ENCODE measurements at places on chromosomes 3 and 15. TPM values are rescaled to one million over a fixed set of nuclear protein-coding genes. Genes with fewer than 3 reads are reported as not detected.

GRCh38 chr15:59322056-59322759 is 50.5 kb downstream of the MYO1E start:
- no peaks in the 10 kb centered on the region for H3K27me3 ChIP-seq
- H3K27ac ChIP-seq: no peak overlapping the region
- H3K4me3 ChIP-seq: no peak overlapping the region
- DNase-seq: no peak
- H3K36me3 ChIP-seq: no peaks in the 10 kb centered on the region

GRCh38 chr15:40958723-40959122 is 5.5 kb downstream of the CHAC1 start:
- H3K36me3 ChIP-seq: peaks cover 28% of the 10 kb centered on the region
- H3K4me1 ChIP-seq: peaks cover 20% of the 10 kb centered on the region
- H3K27me3 ChIP-seq: no peaks in the 10 kb centered on the region
- DNase-seq: no peak
- H3K27ac ChIP-seq: no peak overlapping the region

- H3K27ac ChIP-seq: no peak overlapping the region
- no peaks in the 10 kb centered on the region for H3K4me1 ChIP-seq
- no peaks in the 10 kb centered on the region for H3K27me3 ChIP-seq
Measured at GRCh38 chr3:143337387-143337786, 217.8 kb downstream of the CHST2 start.

Gene ZIC4
- not detected for total RNA-seq

GRCh38 chr15:101320501-101321052 is 25.5 kb upstream of the SNRPA1 start:
- peak overlapping the region; percentile 61 for H3K4me3 ChIP-seq
- no peaks in the 10 kb centered on the region for H3K36me3 ChIP-seq
- peak; percentile 82 for DNase-seq
- H3K27me3 ChIP-seq: no peaks in the 10 kb centered on the region
- peak overlapping the region; percentile 64 for H3K27ac ChIP-seq
- H3K4me1 ChIP-seq: peaks cover 9% of the 10 kb centered on the region

DNA sequence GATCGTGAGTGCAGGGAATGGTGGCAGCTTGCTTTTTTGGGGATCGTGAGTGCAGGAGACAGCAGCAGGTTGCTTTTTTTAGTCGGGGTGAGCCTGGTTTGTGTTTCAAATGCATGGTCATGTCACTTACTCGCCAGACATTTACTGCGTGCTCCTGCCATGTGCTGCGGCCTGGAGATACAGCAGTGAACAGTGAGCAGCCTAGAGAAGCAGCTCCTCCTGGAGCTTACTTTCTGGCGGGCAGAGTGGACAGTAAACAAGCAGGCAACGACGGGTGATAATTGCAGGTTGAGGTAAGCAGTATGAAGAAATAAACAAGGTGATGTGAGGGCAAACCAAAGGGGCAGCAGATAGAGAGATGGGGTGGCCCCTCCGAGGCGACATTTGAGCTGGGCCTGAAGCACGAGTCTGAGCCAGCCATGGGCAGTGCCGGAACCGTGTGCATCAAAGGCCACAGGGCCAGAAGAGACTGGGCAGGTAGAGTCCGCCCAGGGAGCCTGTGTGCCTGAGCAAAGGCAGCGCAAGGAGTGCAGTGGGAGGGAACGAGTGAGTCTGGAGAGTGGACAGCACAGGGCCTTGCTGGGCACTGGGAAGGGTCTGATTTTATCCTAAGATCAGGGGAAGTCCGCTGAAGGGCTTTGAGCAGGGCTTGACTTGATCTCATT is 57.3 kb upstream of the RASA2 start:
- peak overlapping the region; percentile 16 for H3K27ac ChIP-seq
- no peaks in the 10 kb centered on the region for H3K27me3 ChIP-seq
- H3K4me1 ChIP-seq: peaks cover 22% of the 10 kb centered on the region
- no peak overlapping the region for H3K4me3 ChIP-seq
- H3K36me3 ChIP-seq: peaks cover 6% of the 10 kb centered on the region

Gene PEX11A
- total RNA-seq: 4.7 TPM

- H3K4me1 ChIP-seq: no peaks in the 10 kb centered on the region
- no peak overlapping the region for H3K4me3 ChIP-seq
- no peaks in the 10 kb centered on the region for H3K36me3 ChIP-seq
- no peak overlapping the region for H3K27ac ChIP-seq
- H3K27me3 ChIP-seq: no peaks in the 10 kb centered on the region
Measured at GRCh38 chr3:24088782-24089181, 143.7 kb downstream of the NR1D2 start.

DNA sequence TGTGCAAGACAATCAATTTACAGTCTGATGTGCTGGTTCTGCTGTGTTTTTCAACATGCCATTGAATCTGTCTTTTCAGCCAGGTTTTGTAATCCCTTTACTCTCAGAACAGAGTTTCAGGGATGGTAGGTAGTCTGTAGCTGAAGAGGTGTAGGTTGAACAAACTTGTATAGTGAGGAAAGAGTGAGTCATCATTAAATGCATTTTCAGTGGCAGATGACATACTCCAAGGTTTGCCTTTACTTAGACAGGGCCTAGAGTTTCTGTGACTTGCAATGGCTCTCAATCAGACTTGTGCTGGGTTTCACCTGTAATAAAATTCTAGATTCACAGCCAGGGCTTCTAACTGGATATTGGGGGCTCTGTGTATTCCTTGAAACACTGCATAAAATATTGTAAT is 94.6 kb downstream of the CYP19A1 start:
- H3K27ac ChIP-seq: no peak overlapping the region
- H3K36me3 ChIP-seq: no peaks in the 10 kb centered on the region

DNA sequence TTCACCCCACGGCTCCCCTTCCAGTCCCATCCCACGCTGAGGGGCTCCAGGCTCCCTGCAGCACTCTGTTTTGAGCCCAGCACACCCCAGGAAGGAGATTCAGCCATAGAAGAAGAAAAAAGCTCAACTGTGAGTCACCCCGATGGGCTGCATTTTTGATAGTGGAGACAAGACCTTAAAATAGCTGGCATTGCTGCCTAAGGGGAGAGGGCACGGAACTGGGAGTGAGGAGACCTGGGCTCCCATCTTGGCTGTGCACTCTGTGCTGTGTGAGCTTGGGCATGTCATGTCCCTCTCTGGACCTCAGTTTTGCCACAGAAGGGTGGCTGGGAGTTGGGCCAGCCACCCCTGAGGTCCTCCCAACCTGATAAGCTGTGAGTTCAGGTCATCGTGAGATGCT is 57.2 kb upstream of the SMAD6 start:
- no peak overlapping the region for H3K27ac ChIP-seq
- no peaks in the 10 kb centered on the region for H3K36me3 ChIP-seq
- no peak for DNase-seq
- no peak overlapping the region for H3K4me3 ChIP-seq
- H3K4me1 ChIP-seq: no peaks in the 10 kb centered on the region

DNA sequence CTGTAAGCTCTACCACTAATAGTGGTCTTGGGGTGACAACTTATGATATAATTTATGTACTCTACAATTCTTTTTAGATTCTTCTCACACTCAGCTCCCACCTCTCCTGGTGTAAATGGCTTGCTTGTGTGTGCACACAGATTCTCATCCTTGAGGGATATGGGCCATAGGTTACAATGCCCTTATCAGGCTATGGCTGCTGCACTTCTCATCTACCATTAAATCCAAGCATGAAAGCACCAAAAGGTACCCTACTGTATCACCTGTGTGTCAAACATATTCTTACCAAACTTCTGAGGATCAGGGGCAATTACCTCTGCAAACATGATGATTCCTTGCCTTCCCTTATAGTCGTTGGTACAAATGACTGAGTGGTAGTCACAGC is 891.9 kb downstream of the SQOR start:
- H3K4me1 ChIP-seq: no peaks in the 10 kb centered on the region
- no peak overlapping the region for H3K27ac ChIP-seq
- no peak for DNase-seq
- H3K27me3 ChIP-seq: no peaks in the 10 kb centered on the region
- H3K36me3 ChIP-seq: no peaks in the 10 kb centered on the region

GRCh38 chr3:150236316-150237082 is 171.6 kb upstream of the TSC22D2 start:
- no peaks in the 10 kb centered on the region for H3K36me3 ChIP-seq
- no peak overlapping the region for H3K4me3 ChIP-seq
- no peak overlapping the region for H3K27ac ChIP-seq
- no peak for DNase-seq
- H3K27me3 ChIP-seq: no peaks in the 10 kb centered on the region
- H3K4me1 ChIP-seq: no peaks in the 10 kb centered on the region

Gene BTLA
- total RNA-seq: 21.7 TPM

GRCh38 chr3:126682009-126682408 is 22.0 kb upstream of the CHCHD6 start:
- DNase-seq: no peak
- no peaks in the 10 kb centered on the region for H3K36me3 ChIP-seq
- H3K27me3 ChIP-seq: no peaks in the 10 kb centered on the region

Gene ZNF280D
- 18.9 TPM for total RNA-seq

Gene ATP13A5
- not detected for total RNA-seq

Gene SEMA3G
- not detected for total RNA-seq

DNA sequence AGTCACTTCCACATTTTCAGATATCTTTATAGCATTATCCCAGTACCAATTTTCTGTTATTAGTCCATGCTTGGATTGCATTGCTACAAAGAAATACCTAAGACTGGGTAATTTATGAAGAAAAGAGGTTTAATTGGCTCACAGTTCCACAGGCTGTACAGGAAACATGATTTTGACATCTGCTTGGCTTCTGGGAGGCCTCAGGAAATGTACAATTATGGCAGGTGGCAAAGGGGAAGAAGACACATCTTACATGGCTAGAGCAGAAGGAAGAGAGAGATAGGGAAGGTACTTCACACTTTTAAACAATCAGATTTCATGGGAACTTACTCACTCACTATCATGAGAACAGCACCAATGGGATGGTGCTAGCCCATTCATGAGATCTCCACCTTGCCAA is 172.3 kb upstream of the GPR149 start:
- no peaks in the 10 kb centered on the region for H3K4me1 ChIP-seq
- DNase-seq: no peak
- no peaks in the 10 kb centered on the region for H3K36me3 ChIP-seq
- no peaks in the 10 kb centered on the region for H3K27me3 ChIP-seq

DNA sequence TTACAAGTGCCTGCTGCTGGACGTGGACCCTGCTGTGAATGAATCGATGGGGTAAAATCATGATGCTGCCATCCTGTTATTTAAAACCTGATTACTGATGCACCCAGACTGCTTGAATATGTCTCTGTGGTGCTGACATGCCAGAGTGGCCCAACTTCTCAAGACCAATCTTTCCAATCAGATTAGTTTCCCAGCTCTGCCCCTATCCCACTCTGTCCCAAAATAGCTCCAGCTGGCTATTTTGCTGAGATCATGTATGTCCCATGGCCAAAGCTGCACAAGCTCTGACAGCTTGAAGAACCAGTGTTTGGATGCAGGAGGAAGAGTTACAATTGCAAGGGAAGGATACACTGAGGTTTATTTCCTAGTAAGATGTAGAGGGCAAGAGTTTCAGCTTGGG is 153.6 kb downstream of the TMEM108 start:
- no peak for DNase-seq
- no peak overlapping the region for H3K27ac ChIP-seq
- no peak overlapping the region for H3K4me3 ChIP-seq
- H3K27me3 ChIP-seq: peaks cover 15% of the 10 kb centered on the region
- H3K36me3 ChIP-seq: no peaks in the 10 kb centered on the region
- H3K4me1 ChIP-seq: no peaks in the 10 kb centered on the region

- H3K4me1 ChIP-seq: no peaks in the 10 kb centered on the region
- DNase-seq: no peak
- H3K36me3 ChIP-seq: no peaks in the 10 kb centered on the region
- no peak overlapping the region for H3K27ac ChIP-seq
- no peaks in the 10 kb centered on the region for H3K27me3 ChIP-seq
Measured at GRCh38 chr3:55543181-55543614, 56.1 kb upstream of the WNT5A start.

GRCh38 chr3:66487465-66487864 is 13.4 kb downstream of the LRIG1 start:
- DNase-seq: no peak
- peak overlapping the region; percentile 35 for H3K27ac ChIP-seq
- peaks cover 5% of the 10 kb centered on the region for H3K36me3 ChIP-seq
- H3K4me3 ChIP-seq: no peak overlapping the region

DNA sequence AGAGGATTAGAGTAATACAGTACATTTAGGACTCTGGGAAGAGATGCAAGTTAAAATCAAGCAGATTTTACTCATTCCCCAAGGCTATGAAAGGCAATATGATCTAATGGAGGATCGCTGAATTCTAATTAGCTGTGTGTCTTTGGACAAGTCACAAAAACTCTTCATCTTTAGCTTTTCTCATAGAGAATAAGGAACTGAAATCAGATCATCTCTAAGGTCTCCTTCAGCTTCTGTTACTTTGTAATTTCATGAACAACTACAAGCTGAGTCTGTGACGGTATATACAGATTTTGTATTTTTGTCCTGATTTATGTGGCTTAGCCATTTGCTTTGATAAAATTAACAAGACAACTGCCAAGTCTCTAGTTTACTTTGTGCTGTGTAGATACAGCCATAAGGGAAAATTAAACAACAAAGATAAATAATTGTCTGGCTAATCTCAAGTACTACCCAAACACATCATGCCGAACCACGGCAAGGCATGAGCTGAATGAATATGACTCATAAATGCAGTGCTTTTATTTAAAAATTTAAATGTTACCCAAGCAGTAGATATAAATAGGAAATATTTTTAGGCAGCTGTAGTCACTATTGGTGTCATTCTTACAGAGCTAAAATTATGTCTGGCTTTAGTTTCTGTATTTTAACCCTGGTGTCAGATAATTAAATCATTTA is 81.5 kb downstream of the GAP43 start:
- H3K4me3 ChIP-seq: no peak overlapping the region
- no peaks in the 10 kb centered on the region for H3K4me1 ChIP-seq
- no peak overlapping the region for H3K27ac ChIP-seq
- H3K36me3 ChIP-seq: no peaks in the 10 kb centered on the region

DNA sequence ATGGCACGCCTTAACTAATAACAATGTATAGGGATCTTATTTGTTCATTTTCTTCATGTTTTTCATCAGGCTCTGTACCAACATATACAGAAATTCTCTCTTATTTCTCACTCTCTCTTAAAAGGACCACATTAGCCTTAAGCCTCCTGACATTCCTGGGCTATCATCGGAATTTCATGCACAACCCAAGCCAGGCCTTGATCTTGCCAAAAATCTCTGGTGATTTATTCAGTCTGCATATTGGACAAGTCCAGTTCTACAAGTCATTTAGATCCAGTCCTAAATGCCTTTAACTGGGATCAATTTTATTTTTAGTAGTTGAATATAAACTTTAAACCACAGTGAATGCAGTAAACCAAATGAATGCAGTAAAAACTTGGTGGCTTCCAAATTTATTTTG is 385.4 kb downstream of the MECOM start:
- no peak overlapping the region for H3K27ac ChIP-seq
- no peak overlapping the region for H3K4me3 ChIP-seq
- no peak for DNase-seq

Gene VPS18
- total RNA-seq: 6.2 TPM

GRCh38 chr15:59685737-59686297 is 3.3 kb downstream of the BNIP2 start:
- peaks cover 39% of the 10 kb centered on the region for H3K36me3 ChIP-seq
- no peak for DNase-seq
- peak overlapping the region; percentile 80 for H3K4me3 ChIP-seq
- H3K4me1 ChIP-seq: peaks cover 47% of the 10 kb centered on the region

Gene CORO2B
- total RNA-seq: 0.11 TPM

- peaks cover 11% of the 10 kb centered on the region for H3K4me1 ChIP-seq
- peak; percentile 85 for DNase-seq
- peak overlapping the region; percentile 49 for H3K4me3 ChIP-seq
Measured at GRCh38 chr3:96813134-96813819, 1.1 kb upstream of the EPHA6 start.

GRCh38 chr3:197465996-197466549 is 89.7 kb downstream of the BDH1 start:
- H3K27ac ChIP-seq: no peak overlapping the region
- no peaks in the 10 kb centered on the region for H3K36me3 ChIP-seq
- peaks cover 23% of the 10 kb centered on the region for H3K4me1 ChIP-seq
- H3K27me3 ChIP-seq: peaks cover 37% of the 10 kb centered on the region

Gene KCNMB3
- total RNA-seq: 0.33 TPM

Measured in activated CD4-positive, alpha-beta T cell treated with anti-CD3 and anti-CD28 coated beads for 36 hours (primary cell).